CD4-positive, alpha-beta T cell treated with Interleukin-12 subunit alpha and Interleukin-12 subunit beta, for 1 hour (primary cell): ENCODE measurements at places on chromosomes 11 and 22.

- no peak for DNase-seq
Measured at GRCh38 chr11:104995001-104995408, 26.6 kb upstream of the CASP4 start.

- DNase-seq = no peak
Measured at GRCh38 chr11:93024369-93024768, 54.9 kb downstream of the MTNR1B start.

DNA sequence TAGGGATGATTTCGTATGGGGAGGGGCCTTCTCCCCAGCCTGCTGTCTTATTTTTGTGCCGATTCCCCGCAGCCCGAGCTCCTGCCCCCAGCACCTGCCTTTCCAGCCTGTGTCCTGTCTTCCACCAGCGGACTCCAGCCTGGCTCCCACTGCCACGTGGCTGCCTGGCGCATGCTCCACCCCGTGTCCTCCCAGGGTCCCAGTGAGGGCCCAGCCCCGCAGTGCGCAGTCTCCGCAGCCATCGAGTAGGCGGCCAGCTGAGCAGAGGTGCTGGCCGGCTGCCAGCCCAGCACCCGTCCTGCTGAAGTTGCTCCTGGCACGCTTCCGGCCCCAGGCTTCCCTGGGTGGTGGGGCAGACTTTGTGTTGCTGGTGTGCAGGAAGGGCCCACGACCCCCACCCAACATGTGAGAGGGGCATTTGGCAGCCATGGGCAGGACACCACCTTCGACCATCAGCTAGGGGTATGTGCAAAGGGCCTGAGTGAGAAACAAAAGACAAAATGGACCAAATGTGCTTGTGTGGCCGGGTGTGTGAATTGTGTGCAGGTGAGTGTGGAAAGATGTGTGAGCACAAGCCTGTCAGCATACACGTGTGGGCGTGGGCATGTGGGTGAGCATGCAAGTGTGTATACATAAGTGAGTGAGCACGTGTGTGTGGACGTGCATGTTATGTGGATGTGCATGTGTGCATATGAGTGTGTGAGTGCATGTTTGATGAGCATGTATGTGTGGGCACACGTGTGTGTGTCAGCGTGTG is 55.9 kb downstream of the RTN4R start:
- no peak for DNase-seq

GRCh38 chr11:2153581-2154194 is 7.3 kb downstream of the INS start:
- DNase-seq = no peak

DNA sequence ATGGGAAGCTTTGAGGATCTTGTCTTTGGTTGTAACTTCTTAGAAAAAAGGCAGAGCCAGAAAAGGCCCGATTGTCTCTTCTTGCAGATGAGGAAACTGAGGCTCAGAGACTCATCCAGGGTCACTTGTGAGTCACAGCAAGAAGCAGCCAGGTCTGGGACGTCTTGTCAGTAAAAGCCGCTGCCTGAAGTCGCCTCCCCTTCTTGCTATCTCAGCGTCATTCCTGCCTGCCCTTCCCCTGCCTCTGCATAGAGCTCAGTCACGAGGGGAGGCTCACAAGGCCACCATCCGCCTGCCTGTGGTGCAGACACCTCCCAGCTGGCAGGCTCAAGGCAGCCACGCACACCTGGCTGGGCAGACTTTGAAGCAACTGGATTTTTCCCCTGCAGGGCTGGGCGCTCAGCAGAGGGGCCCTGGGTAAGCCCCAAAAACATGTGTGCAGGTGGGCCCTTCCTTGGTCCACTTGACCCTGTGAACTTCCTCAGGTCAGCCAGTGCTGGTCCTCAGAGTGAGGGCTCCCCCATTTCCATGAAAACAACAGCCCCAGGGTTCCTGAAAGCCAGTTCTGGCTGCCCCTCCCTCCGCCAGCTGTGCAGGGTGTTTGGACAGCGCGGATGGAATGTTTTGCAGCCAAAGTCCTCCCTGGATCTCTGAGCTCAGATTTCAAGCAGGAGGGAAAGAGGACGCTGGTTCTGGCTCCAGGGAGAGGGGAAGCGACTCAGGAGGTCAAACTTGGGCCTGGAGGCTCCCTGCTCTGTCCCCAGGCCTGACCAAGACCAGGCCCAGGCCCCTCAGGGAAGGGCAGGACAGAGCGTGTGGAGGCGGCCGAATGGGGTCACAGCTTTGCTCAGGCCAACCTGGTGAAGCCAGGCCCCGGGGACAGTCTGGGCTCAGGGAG is 6.0 kb upstream of the RAB3IL1 start:
- no peak for DNase-seq

GRCh38 chr11:2463766-2464277 is 19.0 kb downstream of the KCNQ1 start:
- DNase-seq = no peak
